Adrenal gland (tissue), 19 donors: ENCODE measurements at places on chromosomes 11 and 22. TPM values are rescaled to one million over a fixed set of nuclear protein-coding genes. Genes with fewer than 3 reads are reported as not detected.

The GAS2L1 gene
- 56.7 TPM for total RNA-seq

The OSM gene
- total RNA-seq = not detected

The PIWIL4 gene
- 1.6 TPM for total RNA-seq

The SCT gene
- total RNA-seq = not detected

The MS4A7 gene
- total RNA-seq = 98.6 TPM

The C11orf24 gene
- 26.3 TPM for total RNA-seq

The MB gene
- 5.8 TPM for total RNA-seq
